ENCODE measurements at places on chromosomes 1 and 21.

DNA sequence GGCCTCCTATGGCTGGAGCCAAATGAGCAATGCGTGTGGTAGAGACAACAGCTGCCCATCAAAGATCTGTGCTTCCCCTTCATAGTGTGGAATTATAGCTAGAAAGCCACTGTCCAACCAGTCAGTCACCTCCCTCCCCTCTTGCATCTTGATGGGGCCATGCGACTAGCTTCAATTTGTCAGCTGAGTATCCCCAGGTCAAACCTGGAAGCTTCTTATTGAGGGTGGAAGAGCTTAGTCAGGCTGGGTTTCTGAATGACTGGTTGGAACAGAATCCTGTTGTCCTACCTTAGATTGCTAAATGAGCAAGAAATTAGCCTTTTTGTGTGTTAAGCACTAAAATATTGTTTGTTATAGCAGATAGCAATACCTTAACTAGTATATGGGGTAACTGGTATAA is 625.4 kb downstream of the PTPRC start:
- DNase-seq = no peak

DNA sequence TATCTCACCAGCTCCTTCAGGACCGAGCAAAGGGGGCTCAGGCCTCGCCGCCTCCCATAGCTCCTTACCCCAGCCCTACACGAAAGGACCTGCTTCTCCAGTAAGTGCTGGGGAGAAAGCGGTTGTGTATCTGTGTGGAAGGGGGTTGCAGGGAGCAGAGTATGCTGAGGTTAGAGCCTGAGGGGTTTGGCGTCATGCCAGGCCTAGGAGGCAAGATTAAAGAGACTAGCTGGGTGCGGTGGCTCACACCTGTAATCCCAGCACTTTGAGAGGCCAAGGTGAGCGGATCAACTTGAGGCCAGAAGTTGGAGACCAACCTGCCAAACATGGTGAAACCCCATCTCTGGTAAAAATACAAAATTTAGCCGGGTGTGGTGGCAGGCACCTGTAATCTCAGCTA is 14.1 kb upstream of the RASSF5 start:
- DNase-seq = no peak

GRCh38 chr1:203666609-203667008 is 40.0 kb downstream of the ATP2B4 start:
- no peak for DNase-seq

DNA sequence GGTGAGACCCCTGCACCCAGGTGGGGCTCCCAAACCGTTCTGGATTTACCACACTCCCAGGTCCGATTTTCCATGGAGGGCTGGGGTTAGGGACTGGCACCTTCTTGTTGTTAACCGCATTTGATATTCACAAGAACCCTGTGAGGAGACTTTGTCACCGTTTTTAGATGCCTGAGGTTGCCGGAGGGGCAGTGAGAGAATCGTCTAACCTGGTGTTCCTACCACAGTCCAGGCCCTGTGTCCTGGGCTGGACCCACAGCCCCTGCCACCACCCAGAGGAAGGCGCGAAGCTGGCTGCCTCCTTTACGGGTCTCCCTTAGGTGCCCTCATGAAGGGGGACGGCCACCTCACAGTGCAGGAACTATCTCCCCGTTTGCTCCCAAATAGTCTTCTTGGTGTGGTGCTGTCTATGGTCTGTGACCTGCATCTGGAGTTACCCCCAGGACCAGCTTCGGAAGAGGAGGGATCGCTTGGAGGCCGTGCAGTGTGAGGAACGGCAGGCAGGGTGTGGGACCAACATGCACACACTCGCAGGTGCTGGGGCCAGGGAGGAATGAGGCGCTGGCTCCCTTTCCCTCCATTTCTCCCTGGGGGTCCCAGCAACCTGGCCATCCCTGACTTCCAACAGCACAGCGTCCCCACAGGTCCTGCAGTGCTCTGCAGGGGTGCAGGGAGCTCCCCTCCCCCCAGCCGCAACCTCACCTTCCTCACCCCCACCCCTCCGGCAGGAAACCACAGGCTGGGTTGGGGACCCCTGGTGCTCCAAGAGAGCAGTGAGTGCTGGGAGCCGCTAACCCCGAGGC is 7.0 kb downstream of the SIM2 start:
- DNase-seq = no peak

GRCh38 chr1:56877973-56878372 is 23.4 kb downstream of the C8A start:
- no peak for DNase-seq

DNA sequence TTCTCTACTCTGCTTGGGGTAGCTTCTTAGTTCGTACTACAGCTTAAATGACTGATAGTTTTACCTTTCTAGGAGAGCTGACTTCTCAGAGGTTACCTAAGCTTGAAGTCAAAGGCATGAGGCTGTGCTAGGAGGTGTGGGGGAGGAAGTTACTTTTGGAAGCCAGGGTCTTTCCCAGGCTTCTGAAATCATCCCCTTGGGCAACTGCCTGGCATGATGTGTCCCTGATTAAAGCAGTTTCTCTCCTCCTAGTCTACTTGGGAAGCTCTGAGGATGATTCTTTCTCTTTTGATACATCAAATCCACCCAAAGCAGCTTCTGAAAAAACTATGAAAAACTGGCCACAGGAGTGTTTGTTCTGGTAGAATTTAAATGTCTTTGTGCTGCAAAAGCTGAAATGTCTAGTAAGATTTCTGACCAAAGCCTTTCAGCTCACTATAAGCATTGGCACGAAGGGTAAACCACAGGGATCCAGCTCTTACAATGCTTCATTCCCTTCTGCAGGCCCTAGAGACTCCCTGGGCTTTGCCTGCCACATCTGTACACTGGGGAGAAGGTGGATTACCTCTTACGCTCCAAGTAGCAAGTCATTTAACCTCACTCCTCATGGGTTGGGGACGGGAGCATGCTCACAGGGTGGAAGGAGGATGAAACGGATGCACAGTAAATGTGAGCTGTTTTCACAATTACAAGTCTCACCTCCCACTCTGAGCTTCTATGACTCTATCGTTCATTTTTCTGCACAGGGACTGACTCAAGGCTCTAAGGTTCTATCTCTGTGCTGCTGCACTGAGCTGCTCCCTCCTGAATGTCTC is 59.6 kb downstream of the RUNX1 start:
- DNase-seq = peak; percentile 32

DNA sequence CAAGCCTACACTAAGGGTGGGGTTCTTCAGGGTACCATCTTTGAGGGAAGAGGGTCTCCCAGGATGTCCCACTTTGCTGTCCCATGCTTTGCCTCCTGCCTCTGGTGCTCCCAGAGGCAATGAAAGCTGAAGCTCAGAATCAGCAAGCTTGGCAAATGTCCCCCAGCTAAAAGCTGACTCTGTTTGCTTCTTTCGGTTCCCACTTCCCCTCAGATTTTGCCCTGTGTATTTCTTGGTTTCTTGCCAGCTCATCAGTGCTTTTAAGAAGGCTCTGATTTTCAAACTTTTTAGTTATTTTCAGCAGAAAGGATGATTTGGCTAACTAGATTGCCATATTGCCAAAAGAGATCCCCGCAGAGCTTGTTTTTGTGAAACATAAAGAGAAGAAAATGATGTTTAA is 33.1 kb upstream of the COG2 start:
- DNase-seq = no peak

- no peak for DNase-seq
Measured at GRCh38 chr21:26572076-26572701, 897 bp downstream of the CYYR1 start.

GRCh38 chr1:69671363-69672010 is 103.8 kb downstream of the LRRC7 start:
- DNase-seq = no peak

DNA sequence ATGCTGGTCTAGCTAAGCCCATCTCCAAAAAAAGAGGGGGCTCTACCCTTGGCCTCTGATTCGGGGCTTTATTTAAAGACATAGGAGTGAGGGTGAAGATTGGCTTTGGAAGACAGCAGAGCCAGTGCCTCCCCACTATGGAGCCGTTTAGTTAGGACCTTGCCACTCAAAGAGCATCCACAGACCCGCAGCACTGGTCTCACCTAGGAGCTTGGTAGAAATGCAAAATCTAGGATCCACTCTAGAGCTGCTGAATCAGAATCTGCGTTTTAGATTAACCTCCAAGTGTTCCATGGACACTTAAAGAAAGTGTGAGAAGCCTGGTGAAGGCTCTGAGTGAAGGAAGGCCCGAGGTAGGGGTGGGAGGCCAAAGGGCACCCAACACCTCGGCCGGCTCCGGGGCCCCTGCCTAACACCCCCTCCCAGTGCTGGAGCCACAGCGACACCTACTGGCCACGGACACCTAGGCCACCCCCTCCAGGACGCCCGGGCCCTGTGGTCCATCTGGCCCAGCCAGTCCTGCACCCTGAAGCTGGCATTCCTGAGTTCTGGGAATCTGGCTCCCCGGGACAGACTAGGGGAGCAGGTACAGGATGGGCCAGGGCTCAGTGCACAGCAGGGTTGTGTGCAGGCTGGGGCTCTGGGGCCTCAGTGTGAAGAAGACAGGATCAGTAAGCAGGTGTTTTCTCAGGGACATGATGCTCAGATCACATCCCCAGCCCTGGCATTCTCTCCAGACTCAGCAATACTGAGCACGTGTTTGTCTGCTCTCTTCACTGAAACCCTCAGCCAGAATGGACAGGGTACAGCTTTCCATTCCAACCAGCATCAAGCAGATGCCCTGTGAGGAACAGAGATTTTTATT is 79.2 kb downstream of the TMEM53 start:
- peak; percentile 69 for DNase-seq
